ENCODE measurements at places on chromosomes 12 and 14.

GRCh38 chr14:104398656-104399055 is 180.9 kb upstream of the C14orf180 start:
- DNase-seq = no peak

DNA sequence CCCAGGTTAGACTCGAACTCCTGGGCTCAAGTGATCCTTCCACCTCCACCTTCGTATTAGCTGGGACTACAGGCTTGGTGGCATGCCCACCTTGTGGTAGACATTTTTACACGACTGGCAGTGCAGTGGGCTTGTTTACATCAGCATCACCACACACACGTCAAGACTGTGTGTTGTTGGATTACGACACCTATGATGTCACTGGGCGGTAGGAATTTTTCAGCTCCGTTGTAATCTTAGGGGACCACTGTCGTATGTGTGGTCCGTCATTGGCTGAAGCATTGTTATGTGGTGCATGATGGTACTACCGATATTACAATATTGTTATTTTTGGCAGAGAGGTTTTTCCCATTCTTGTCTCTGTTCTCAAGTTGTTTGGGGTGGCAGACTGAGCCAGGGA is 50.7 kb downstream of the TSPAN9 start:
- no peak for DNase-seq

GRCh38 chr12:47554046-47554653 is 151.7 kb downstream of the RPAP3 start:
- no peak for DNase-seq

DNA sequence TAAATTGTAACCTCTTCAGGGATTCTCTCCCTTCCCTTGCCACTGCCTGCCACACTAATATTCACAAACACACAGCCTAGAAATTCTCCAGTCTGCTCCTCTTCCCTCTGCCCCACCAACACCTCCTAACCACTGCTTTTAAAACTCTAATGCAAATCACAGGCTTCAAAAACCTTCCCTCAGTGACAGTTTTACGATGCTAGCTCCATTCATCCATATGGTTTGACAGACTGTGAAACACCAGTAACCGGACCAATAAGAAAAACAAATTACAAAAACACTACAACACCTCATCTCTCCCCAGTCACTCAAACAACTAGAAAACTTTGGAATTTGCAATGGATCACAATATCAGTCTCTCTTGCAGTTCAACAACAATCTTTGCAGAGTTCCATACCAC is 5.7 kb downstream of the DPF3 start:
- DNase-seq = no peak

GRCh38 chr14:45558183-45558582 is 305.2 kb upstream of the MIS18BP1 start:
- DNase-seq = no peak

GRCh38 chr12:96323906-96324305 is 76.3 kb downstream of the CDK17 start:
- no peak for DNase-seq

- no peak for DNase-seq
These were observed 13.2 kb downstream of the STK38L start for GRCh38 chr12:27257104-27257843.

DNA sequence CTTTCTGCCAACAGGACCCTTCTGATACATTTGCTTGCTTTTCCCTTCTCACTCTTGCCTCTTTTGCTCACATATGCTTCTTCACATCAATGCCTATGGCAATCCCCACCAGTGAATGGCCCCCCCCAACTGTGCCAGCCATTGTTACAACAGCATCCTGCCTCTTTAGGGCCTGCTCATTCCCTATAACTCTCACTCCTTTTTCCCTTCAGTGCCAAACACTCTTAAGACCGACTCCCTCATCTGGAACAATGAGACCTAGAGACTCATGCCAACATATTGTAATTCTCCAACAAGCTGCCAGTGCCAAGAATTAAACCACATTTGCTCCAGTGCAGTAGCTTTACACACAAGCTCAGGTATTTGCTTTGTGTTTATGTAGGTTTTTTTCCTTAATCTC is 189.0 kb downstream of the SOX5 start:
- no peak for DNase-seq

DNA sequence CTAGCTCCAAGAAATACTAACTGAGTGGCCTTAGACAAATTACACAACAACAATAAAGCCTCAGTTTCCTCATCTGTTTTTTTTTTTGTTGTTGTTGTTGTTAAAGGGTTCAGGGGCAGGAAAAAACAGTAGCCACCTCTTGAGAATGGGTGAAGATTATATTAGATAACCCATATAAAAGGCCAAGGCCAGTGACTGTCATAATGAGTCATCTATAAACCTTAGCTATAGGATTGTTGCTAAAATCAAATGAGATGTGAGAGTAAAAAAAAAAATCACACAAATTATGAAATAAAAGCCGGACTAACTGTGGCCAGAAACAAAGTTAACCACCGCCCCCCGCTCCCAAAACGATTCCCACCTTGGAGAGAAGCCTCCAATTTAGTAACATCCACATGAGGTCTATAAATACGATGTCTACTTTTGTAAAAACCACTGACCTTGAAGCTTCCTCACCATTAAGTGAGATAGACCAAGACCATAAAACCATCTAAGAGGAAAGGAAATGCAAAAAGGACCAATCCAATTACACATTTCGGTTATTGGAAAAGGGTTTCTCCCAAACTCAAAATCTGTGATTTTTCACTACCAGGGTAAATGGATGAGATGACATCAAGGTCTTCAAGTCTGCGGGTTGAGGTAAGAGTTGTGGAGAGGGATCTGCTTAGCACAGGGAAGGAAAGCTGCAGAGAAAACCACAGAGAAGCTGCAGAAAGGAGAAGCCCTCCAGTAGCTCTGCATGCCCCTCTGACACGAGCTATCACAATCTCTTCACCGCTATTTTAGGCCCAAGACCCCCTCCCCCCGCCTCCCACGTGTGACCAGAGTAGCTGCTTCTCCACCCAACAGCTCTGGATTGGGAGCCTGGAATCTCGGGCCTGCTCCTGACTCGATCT is 1.0 kb downstream of the NAA25 start:
- peak; percentile 72 for DNase-seq

GRCh38 chr12:47751561-47751960 is 7.1 kb downstream of the RAPGEF3 start:
- DNase-seq = no peak

DNA sequence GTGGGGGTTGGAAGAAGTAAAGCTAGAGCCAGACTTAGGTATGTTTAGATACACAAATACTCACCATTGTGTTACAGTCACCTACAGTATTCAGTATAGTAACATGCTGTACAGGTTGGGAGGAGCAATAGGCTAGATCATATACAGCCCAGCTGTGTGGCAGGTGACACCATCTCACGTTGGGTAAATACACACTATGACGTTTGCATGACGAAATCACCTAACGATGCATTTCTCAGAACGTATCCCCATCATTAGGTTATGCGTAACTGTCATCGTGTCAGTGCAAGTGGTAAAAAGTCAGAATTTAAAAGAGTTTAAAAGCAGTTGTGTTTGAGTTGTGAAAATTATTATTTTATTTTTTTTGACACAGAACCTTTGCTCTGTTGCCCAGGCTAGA is 167.1 kb downstream of the APAF1 start:
- DNase-seq = no peak

- no peak for DNase-seq
These were observed 66.2 kb downstream of the IRF2BPL start for GRCh38 chr14:76962303-76962660.

- DNase-seq = no peak
These were observed 29.9 kb downstream of the CLEC2D start for GRCh38 chr12:9699269-9699897.

DNA sequence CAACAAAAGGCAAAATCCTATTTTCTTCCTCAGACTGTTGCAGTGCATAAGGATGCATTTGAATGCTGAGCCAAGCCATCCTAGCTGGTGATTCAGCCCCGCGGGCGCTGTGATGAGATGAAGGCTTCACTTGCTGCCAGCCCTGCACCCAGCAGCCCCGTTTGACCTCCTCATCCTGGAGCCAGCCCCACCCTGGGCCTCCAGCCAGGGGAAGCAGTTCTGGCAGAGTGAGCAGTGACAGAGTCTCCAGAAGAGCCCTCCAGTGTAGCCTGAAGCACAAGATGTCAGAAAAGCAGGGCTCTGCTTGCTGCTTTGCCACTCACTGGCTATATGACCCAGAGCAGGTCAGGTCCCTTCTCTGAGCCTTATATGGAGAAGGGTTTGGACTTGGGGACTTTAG is 96.2 kb upstream of the HSPB8 start:
- peak; percentile 63 for DNase-seq

DNA sequence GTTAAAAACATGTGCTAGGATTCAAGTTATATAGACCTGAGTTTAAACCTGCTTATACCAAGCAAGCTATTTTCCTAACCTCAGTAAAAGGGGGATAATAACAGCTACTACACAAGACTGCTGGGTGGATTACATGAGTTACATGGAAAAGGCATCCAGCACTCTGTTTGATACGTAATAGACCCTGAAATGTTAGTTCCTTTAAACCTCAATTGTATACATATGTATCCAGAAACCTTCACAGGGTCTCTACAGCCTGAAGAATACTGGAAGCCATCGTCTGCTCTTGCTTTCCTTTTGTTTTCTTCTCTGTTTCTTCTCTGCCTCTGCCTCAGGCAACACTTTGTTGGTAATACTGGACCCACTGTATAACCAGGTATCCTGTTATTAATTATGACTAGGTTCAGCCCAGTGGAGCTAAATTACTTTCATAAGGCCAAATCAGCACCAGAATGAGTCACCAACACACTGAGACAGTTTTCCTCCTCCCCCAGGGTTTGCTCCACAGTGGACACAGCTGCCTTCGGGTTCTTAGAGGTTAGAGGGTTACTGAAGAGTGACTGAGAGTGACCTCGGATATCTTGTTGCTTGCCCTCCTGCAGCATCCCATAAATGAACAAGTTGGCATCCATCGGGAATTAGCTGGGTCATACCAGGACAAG is 127.1 kb downstream of the CAPZA3 start:
- no peak for DNase-seq

DNA sequence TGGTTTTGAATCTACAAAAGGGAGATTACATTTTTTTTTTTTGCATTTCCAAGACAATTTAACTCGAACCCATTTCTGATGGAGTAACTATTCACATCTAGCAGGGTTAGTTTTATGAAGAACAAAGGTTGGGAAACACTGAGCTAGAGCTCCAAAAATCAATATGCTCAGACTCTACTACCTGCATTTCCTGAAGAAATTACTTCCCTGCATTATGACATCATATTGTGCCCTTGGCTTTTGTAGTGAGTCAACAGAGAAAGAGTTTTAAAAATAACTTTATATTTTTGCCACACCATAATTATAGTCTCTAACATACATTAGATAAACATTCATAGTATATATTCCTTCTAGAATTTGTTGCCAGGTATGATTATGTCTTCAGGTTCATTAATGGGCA is 14.8 kb downstream of the GRIP1 start:
- DNase-seq = no peak

- peak; percentile 96 for DNase-seq
These were observed 29.3 kb downstream of the SLC7A8 start for GRCh38 chr14:23153851-23154796.

DNA sequence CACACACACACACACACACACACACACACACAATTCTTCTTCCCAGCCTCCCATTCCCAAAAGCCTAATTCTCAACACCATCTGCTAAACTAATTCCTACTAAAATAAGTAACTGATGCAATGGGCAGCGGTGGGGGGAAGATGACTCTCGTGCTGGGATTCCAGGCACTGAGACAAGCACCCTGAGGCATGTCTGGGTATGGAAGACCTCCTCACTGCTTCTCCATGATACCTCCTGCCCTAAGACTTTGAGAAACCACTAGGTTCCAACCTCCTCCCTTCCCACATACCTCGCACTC is 789 bp upstream of the VWF start:
- no peak for DNase-seq

GRCh38 chr12:2265461-2266167 is 212.8 kb downstream of the CACNA1C start:
- DNase-seq = no peak

DNA sequence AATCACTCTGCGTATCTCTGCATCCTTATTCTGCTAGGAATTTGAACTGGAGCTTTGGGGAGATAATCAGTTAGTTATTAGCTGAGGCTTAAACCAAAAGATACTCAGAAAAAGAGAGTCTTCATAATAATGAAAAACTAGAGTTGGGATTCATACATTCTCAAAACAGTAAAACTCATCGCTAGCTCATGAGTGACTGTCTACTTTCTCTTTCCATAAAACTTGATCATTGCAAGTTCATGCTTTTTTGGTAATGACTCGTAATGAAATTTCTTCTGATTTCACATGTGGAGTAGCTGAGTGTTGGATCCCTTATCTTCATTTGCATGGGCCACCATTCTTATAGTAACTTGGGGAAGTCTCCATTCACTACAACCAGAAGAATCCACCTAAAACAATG is 397.7 kb downstream of the PDZRN4 start:
- no peak for DNase-seq

- DNase-seq = no peak
These were observed 57.7 kb upstream of the FBRSL1 start for GRCh38 chr12:132432126-132432705.

DNA sequence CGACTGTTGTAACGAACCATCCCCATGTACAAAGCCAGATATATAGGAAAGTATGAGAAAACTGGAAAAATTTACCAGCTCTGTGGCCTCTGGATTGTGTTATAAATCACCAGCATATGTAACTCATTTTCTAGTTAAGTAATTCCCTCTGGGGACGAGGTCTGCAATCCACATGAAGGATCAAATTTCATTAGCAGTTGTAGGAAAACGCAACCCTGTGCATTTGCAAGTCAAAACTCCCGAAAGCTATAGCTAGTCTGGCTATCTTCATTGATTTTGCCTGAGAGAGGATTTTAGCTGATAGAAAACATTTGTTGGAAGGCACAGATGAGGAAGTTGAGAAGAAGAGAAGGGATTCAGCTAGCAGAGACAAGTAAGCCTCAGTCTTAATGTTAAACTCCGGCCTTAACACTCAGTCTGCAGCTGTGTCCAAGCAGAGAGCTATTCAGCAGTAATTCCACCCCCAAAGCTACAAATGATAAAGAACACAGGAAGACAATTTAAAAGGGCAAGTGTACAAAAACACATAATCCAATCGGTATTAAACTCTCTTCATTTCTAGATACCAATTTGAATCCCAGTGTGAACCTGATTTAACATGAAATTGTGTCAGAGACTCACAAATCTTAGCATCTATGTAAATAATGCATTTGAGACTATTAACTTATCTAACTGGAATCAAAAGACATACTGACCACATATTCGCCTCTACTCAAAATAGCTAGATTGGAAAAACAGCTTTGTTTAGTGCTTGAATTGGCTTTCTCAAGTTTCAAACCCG is 54.2 kb upstream of the CERS5 start:
- DNase-seq = no peak

Data from right cardiac atrium (tissue), 5 donors.